A549 (cell line): ENCODE measurements at places on chromosomes 1 and 21. TPM values are rescaled to one million over a fixed set of nuclear protein-coding genes. Genes with fewer than 3 reads are reported as not detected.

- no peak for DNase-seq
Measured at GRCh38 chr1:114700036-114700600, 4.8 kb upstream of the AMPD1 start.

DNA sequence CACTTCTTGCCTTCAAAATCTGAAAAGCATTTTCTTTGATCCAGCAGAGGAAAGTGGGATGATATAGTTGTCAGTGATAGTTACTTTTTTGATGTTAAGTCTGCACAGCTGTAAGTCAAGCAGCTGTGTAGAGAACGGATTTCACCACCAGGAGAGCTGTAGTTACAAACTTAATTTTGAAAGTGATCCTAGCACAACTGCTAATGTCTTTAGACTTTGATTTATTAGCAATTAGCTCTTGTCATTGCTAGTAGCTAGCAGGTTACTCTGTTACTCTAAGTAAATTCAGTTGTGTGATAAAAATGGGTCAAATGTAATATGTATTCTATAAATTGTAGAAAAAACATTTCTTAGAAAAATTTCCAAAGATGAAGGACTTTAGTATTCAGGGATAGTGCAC, 46.0 kb downstream of the ALG6 start:
- no peak for DNase-seq

APOBEC4 gene
- not detected in 3 replicates for polyA plus RNA-seq

DNA sequence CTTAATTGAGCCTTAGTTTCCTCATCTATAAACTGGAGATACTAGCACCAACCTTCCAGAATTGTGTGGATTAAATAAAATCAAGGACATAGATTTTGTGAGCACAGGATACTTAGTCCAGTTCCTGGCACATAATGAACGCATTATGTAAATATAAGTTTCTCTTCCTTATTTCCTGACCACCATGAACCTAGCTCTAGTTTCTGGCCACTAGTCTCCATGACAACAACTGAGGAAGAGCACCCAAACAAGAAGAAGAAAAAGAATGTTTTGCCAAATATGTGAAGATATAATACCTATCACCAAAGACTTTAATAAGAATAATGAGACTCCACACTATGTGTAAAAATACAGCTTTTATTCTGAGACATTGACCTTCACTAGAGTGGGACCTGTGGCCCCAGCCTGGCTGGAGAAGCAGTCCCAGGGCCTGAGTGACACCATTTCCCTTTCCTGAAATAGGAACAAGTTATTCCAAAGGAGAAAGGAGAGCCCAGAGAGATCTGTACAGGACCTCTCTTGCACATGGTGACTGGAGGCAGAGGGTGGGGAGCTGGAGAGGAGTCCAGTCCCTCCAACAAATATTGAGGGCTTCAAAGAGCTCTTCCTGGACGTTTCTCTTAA, 940 bp upstream of the USF1 start:
- no peak for DNase-seq

OLFM3 gene
- polyA plus RNA-seq: not detected in 3 replicates

- no peak for DNase-seq
Measured at GRCh38 chr1:65149351-65150107, 1.5 kb downstream of the AK4 start.

DNA sequence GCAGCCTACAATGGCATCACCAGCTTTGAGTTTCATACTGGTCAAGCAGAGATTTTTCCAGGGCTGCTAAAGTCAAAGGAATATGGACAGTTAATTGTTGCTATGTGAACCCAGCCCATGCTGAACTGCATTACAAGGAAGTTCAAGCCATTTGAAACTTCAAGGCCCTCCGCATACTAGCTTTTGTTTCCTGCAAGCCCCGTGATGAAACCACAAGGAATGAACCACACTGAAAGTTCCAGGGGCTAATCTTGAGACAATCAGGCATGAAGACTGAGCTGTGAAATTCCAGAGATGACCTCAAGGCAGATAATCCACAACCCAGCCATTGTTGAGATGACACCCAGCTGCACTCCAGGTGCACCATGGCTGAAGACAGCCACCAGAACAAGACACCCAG, 180.8 kb downstream of the C1orf21 start:
- DNase-seq: no peak

DNA sequence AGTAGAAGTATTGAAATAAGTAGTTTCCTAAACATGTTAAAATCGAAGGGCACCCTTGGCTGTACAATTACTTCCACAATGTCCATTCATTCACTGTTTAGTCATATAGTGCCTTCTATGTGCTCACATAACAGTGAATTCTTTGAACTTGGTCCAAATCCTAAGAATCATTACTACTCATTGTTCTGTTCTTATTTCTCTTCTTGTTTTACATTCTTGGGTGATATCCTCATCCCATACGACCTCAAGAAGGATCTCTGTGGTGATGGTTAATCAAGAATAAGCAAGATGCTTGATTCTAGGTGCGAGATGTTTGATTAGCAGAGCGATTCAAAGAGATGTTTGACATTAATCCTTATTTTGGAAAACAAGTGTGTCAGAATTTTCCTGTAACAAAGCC, 667.4 kb upstream of the ZP4 start:
- no peak for DNase-seq

GRCh38 chr21:36044056-36044455, 16.3 kb downstream of the SETD4 start:
- DNase-seq: no peak

CAPN8 gene
- 0.20 to 0.51 TPM (median 0.39 TPM) in 3 replicates for polyA plus RNA-seq
